PC-3 (cell line): ENCODE measurements at places on chromosomes 5 and 9. TPM values are rescaled to one million over a fixed set of nuclear protein-coding genes. Genes with fewer than 3 reads are reported as not detected.
A peak's percentile ranks its signal among the peaks of the same experiment; 100 is the strongest.

Gene IL5
- not detected in 2 replicates for total RNA-seq

Gene PHF19
- total RNA-seq, result 101 and 104 TPM in 2 replicates

DNA sequence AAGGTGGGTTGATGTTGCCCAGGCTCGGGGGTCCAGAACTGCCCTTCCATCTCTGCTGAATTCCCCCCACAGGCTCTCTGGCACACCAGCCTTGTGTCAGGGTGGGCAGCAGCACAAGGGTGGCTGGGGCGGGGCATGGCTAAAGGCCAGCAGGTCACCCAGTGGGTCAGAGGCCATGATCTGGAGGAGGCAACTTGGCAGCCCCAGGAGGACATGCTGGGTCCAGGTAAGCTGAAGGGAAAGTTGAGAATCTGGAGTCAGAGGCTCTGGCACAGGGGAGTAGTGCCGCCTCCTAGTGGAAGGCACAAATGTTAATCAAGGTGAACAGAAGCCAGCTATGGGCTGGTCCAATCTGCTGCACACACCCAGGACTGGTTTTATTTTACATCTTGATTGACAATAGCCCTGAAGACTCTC, 6.2 kb downstream of the TMEM8B start:
- DNase-seq, result peak; percentile 22

- DNase-seq, result no peak
Measured at GRCh38 chr5:6768590-6769230, 55.5 kb downstream of the TENT4A start.

GRCh38 chr5:180868960-180869359, 7.9 kb upstream of the ZFP62 start:
- peak; percentile 98 for DNase-seq

- no peak for DNase-seq
Measured at GRCh38 chr5:127409246-127409917, 108.1 kb upstream of the PRRC1 start.

- no peak for DNase-seq
Measured at GRCh38 chr9:98597236-98597771, 111.4 kb downstream of the GABBR2 start.

DNA sequence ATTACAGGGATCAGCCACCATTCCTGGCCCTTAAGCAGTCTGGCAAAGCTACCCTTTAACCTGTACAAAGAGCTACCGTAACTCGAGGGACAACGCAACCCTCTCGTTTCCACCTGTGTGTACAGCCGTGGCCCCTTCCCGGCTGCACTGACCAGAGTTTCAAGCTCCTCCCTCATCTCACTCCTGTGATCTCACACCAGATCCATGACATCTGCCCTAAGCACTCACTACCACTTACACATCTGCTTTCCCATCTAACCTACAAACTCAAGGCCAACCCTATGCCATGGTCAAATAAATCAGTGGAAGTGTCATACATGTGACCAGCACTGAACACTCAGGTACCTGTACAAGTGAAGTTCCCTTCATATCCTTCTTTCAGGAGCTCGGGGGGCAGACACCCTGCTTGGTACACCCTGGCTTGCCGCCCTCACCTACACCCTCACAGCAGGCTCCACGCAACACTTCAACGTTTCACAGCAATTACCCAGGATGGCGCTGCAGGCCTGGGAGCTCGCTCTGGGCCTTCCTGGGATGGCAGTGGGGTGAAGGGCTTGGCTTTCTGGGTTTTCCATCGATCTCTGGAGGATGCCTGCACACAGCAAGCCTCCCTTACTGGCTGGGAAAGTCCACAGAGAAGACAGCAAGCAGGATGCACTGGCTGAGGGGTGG, 61.7 kb downstream of the PRRT1B start:
- no peak for DNase-seq

GRCh38 chr5:145887976-145888574, 15.3 kb upstream of the GRXCR2 start:
- peak; percentile 68 for DNase-seq
